ENCODE measurements at places on chromosomes 12 and 14. TPM values are rescaled to one million over a fixed set of nuclear protein-coding genes. Genes with fewer than 3 reads are reported as not detected.

DNA sequence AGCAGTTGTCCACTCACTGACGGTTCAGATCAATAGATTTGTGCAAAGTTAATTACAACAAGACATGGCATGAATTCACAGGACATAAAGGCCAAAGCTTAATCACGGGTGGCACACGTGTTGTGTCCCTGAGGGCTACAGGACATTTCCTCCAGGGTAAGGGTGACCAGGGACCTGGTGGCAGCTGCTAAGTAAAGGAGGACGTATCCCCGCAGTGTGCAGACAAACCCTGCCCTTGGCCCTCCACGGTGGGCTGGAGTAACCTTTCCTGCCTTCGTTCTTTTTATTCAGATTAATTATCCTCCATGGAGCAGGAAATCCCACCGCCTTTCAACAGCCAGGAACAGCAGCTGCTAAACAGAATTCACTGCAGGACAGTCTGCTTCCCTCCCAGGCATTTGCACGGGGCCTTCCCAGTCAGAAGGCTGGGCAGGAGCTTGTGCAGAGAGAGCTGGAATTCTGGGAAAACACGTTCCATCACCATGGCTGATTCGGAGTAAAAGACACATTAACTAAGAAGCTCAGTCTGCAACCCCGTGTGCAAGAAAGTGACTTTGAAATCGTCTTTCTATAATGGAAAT, 289.9 kb upstream of the SFSWAP start:
- DNase-seq: no peak

DNA sequence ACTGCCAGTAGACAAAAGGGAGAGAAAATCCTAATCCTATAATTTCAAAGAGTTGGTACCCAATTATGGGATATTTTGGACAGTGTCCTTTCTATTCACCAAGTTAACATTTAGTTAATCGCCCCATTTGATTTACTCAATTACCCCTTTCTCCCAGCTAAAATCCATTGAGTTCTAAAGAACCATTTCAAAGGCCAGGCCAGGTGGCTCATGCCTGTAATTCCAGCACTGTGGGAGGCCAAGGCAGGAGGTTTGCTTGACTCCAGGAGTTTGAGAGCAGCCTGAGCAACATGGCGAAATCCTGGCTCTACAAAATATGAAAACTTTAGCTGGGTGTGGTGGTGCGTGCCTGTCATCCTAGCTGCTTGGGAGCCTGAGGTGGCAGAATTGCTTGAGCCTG, 5.5 kb upstream of the GPR19 start:
- DNase-seq: no peak

DNA sequence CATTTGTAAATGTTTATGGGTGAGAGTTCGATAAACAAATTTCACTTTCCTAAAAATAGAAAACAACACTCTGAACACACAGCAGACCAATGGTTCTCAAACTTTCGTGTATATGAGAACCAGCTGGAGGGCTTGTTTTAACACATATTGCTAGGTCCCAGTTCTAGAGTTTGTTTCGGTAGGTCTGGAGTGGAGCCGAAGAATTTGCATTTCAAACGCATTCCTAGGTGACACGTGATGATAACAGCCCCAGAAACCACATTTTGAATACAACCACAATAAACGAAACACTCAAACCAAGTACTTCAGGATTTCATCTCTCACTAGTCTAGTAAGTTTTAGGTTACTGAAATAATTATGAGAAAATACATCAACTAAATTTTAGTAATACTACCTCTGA, 17.1 kb downstream of the SEC23A start:
- DNase-seq: no peak

The IL26 gene
- not detected for polyA plus RNA-seq

The RNASE3 gene
- 1.1 TPM for polyA plus RNA-seq

DNA sequence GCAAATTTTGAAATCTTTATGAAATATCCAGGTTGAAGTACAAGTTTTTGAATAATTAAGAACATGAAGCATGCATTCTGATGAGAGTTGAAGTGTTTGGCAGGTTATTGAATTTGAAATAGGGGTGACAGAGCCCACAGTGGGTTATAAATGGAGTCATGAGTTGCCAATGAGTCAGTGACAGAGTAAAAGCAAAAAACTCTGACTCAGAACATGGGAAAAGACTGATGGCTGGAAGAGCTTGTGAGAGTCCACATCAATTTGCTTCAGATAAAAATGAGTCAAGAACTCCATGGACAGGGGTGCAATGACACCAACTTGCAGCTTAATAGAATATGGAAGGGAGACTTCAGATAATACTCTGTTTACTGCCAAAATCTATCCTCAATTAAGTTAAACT, 105.3 kb downstream of the SLC6A15 start:
- no peak for DNase-seq

The TPPP2 gene
- polyA plus RNA-seq: 3.6 TPM

The KRT8 gene
- 204 TPM for polyA plus RNA-seq

DNA sequence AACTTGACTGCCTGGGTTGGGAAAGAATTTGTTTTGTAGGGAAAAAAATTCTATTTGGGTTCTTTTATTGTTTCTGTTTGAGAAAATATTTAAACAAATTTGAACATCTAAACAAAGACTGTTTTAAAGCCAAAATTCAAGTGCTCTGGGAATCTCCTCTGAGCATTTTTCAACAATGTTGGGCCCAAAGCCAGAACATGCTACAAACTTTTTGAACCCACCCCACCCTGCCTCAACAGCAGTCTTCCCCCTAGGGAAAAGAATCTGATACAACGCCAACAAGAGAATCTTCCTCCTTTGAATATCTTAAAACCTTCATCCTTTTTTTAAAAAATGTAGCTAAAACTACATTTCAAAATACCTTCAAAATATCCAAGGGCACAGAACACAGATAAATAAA, 20.4 kb upstream of the NID2 start:
- no peak for DNase-seq

The PDE3A gene
- polyA plus RNA-seq: 24.5 TPM

- DNase-seq: no peak
These were observed 53.9 kb upstream of the PTPRB start for GRCh38 chr12:70691018-70691672.

DNA sequence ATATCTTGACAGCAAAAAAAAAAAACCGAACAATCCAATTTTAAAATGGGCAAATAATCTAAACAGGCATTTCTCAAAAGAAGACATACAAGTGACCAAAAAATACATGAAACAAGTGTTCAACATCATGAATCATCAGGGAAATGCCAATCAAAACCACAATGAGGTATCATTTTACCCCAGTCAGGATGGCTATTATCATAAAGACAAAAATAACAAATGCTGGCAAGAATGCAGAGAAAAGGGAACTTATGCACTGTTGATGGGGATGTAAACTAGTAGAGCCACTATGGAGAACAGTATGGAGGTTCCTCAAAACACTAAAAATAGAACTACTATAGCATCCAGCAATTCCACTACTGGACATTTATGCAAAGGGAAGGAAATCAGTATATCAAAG, 448.2 kb downstream of the RGS6 start:
- no peak for DNase-seq

GRCh38 chr14:77424862-77425261, 1.5 kb upstream of the NOXRED1 start:
- no peak for DNase-seq

- no peak for DNase-seq
These were observed 1409.5 kb downstream of the AACS start for GRCh38 chr12:126474703-126475102.

The MNAT1 gene
- 47.2 TPM for polyA plus RNA-seq

The TAS2R42 gene
- not detected for polyA plus RNA-seq

GRCh38 chr12:108757856-108758255, 26.5 kb upstream of the CORO1C start:
- no peak for DNase-seq

The SERPINA1 gene
- 91.5 TPM for polyA plus RNA-seq

Measured in renal cortex interstitium (tissue), 15 donors.